ENCODE measurements at places on chromosomes 13 and 19.

GRCh38 chr13:103018556-103018955 lies 47.7 kb downstream of the SLC10A2 start:
- DNase-seq: no peak

DNA sequence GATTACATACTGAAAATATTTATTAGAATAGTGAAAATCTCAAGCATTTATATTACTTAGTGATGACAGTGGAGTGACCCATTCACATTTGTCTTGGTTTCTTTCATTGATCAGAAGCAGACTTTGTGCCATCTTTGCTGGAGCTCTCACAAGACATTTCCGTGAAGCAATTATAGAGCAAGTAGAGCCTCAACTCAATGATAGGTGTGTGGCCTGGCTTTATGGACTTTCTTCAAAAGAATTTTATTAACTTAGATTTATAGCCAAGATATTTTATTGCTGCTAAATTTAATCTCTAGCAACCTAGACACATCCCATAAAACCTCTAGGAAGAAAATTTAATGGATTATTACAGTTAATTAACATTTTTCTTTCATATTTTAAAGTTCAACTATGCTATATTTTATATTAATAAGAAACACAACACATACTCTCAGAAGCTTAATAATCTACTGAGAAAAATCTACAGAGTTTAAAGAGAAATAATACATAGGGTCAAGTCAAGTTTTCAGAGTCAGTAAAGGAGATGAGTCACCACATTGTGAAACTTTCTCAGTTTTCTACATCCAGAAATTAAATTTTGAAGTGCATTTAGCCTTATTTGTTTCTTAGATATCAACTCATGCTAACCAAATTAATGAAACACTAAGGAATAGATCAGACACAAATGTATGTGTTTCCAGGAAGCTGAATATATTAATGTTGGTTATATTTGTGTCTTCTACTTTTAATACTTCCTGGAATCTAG lies 160.5 kb downstream of the LACC1 start:
- no peak for DNase-seq

GRCh38 chr13:77519808-77520207 lies 15.7 kb upstream of the SCEL start:
- no peak for DNase-seq

DNA sequence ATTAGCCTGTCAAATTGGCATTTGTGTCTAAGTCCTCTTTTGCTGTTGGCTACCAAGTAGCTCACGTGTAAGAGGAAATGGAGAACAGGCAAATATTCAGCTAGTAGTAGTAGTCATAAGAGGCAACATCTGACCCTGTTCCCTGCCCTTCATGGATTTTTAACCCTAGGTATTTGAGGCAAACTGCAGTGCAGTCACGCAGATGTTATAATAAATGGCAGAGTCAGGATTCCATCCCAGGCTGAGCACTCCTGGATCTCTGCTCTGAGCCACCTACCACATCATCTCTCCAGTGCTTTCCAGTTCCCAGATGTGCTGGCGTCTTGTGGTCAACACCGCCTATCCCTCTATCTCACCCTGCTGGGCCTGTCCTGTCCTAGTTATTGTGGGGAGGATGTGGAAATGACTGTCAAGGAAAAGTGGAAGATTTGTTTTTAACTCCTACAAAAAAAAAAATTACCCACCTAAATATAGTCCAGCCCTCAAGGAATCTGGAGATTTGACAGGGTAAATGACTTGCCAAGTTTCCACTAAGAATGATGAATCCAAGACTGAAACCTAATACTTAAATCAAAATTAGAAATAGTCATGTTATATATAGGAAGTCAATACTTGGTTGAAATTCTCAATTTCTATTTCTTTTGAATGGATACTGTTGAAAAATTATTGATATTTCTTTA lies 322.9 kb downstream of the GPC6 start:
- no peak for DNase-seq

- DNase-seq: no peak
Observed at GRCh38 chr13:104553186-104553585, 1487.0 kb upstream of the SLC10A2 start.
